ENCODE measurements at places on chromosomes 7 and 10.

DNA sequence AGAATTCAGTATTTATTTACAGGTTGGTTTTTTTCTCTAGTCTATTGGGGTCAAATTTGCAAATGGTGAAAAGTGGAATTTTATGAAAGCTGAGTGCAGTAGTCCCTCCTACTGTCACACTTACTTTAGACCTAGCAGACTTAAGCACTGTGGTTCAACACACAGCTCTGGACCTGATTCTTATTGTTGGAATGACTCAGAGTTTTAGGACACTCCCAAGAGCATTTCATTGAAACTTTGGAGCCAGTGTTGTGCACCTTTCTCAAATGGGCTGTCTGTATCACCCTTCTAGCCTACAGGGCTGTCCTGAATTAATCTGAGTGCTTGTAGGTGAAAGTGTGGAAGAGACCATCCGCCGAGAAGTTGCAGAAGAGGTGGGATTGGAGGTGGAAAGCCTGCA is 16.1 kb downstream of the NUDT13 start:
- DNase-seq: no peak

DNA sequence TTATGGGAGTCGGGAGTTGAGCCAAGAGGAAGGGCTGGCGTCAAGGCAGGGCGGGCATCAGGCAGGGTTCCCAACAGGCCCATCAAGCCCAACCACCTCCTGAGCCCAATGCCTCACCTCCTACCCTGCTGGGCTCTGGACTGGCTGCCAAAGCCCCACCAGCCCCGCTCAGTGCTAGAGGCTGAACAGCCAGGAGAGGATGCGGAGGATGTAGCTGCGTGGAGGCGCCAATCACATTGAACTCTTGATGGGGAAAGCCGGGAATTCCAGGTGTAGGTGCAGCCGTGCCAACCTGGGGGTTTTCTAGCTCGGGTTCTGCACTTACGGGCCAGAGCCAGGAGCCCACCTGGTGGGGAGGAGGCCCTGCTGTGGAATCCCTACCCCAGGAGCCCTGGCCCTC is 12.9 kb downstream of the ATP5MF start:
- DNase-seq: no peak

- peak; percentile 12 for DNase-seq
Observed at GRCh38 chr10:100534726-100535125, 1.0 kb upstream of the HIF1AN start.

DNA sequence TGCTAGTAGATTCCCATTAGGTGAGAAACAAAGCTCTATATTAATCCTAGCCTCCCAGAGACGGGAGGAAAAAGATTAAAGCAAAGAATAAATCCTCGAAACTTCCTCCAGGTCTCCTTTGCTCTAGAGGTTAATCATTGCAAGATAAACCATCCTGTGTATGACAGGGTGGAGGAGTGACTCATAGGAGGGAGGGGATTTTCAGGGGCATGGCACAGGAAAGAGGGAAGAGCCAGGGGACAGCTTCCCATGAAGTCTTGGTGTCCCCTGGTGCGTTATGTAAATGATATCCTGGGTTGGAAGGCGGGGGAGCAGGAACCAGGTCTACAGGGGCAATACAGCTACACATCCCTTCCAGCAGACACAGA is 780 bp downstream of the CYP3A5 start:
- no peak for DNase-seq

- DNase-seq: no peak
Observed at GRCh38 chr7:42198296-42198695, 38.7 kb downstream of the GLI3 start.

GRCh38 chr7:1368682-1369571 is 90.3 kb downstream of the MICALL2 start:
- DNase-seq: peak; percentile 45

- no peak for DNase-seq
Observed at GRCh38 chr7:47743965-47744591, 162.2 kb upstream of the TNS3 start.

DNA sequence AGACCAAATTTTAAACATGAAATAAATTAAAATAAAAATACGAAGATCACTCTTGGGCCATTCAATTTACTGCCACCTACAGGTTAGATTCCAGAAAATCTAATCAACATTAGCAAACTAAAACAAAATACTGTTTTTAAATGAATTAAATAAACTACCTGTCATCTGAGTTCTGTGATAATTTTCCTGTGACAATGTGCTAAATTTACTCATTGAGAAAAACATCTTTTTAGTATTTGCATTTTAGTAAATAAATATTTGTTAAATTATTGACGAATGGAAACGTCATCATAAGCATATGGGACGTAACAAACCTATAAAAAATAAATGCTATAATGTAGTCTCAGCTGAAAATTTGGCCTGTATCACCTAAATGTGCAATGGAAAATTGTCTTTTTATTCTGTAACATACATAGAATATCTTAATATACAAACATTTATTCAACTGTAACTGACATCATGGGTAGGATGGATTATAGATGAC is 72.1 kb downstream of the ITGB8 start:
- no peak for DNase-seq

DNA sequence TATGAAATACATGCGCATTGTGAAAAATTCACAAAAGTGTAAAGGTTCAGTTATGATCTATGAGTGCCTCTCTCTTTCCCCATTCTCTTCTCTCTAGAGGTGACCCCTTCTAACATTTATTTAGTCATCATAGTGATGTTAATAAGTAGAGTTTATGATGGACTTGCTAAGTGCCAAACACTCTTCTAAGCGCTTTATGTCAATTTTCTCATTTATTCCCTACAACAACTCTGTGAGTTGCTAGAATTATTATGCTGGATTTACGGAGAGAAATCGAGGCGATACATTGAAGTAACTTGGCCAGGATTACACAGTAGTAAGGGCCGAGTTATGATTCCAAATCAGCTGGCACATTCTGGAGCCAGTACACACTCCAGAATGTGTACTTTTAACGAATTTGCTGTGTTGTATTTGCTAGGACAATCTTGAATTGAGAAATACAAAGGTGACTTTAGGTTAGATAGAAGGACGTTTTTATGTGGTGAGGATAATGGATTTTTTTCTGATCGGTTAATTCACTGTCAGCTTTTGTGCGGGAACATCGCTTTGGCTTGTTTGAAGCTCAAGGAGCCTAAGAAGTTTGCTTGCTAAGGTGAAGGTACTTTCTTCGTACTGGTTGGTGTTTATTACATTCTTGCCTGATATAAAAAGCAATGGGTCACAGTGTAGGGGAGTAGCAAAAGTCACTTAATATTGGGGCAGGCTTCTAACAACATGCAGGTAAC is 1.4 kb downstream of the ATRNL1 start:
- DNase-seq: no peak

DNA sequence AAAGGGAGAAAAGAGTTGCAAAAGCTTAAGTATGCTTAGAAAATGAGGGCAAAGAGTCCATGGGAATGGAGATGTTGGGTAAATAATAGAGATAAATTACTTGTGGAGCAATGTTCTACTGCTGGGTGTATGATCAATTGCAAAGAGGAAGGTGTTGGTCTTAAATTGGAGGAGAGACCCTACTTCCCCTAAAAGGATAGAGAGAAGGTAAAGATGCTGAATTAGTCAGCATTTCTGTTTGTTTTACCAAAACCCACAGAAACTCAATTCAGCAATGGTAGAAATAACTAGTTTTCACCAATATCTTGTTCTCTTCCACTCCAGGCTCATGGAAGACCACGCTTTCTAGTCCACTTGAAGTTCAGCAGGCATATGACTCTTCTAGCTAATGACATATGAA is 32.1 kb downstream of the ASB4 start:
- DNase-seq: no peak

- no peak for DNase-seq
Observed at GRCh38 chr7:91029688-91030087, 234.5 kb upstream of the FZD1 start.

DNA sequence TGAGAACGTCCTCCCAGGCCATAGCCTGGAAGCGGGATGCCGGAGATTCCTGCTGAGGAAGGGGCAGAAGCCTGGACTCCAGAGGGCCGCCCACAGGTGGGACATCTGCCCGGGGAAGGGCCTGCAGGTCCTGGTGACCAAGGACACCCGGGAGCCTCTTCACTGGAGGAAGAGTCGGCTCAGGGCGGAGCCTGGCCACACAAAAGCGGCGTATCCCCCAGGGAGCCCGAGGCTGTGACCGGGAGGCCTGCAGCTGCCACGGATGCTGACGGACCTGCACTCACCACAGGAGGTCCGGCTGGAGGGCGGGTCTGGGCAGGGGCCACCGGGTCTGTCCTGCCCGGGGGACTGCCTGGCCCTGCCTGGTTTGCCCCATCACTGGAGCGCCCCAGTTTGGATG is 15.5 kb upstream of the ADGRA1 start:
- DNase-seq: no peak

DNA sequence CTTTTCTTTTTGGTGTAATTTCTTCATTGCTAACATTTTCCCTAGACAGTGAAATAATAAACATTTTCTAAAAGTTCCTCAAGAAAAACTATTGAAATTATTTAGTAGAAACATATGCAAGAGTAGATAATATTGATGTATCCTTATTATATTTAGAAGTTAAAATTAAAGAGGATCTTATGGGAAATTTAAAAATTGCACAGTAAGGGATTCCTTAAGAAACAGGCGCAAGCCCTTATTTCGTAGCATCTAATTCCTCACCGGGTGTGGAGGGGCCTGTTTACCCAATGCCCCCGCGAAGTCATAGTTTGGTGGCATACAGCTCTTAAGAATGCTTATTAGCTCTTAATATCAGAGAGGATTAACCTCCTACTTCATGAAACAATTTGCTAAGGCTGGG is 467.1 kb downstream of the DNAJB6 start:
- DNase-seq: no peak

GRCh38 chr7:110974441-110974840 is 116.5 kb upstream of the LRRN3 start:
- no peak for DNase-seq
